ENCODE measurements at places on chromosomes 6 and 20.

DNA sequence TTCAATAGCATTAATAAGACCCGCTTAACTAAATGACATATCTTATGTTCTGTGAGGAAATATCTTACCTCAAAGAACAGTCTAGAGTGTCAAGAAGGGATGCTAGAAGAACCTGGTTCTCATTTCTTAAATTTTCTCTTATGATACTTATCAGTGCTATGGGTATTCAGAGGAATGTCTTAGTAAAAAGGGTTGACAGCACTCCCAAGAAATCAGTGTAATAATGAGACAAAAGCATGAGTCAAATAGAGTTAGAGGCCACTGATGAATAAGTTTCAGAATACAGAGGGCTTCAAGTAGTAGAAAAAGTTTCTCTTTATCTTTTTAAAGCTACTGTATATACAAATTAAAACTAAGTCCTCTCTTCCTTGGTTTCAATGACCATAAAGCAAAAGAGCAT lies 242.8 kb downstream of the GJA1 start:
- no peak for DNase-seq

- DNase-seq = no peak
These were observed 51.6 kb downstream of the FAM184A start for GRCh38 chr6:119026822-119027221.

- DNase-seq = no peak
These were observed 339.9 kb upstream of the ARID1B start for GRCh38 chr6:156437121-156437879.

GRCh38 chr6:134145786-134146185 lies 93.4 kb upstream of the SLC2A12 start:
- DNase-seq = peak; percentile 30

GRCh38 chr6:31074401-31074800 lies 38.0 kb downstream of the C6orf15 start:
- DNase-seq = no peak

Data from Daoy (cell line).